ENCODE measurements at places on chromosomes 5 and 9.
A peak's percentile ranks its signal among the peaks of the same experiment; 100 is the strongest.

- DNase-seq: no peak
Observed at GRCh38 chr5:27325513-27325912, 287.1 kb upstream of the CDH9 start.

GRCh38 chr5:67588389-67588788 is 391.8 kb upstream of the CD180 start:
- DNase-seq: no peak

- DNase-seq: no peak
Observed at GRCh38 chr5:51488803-51489642, 105.8 kb downstream of the ISL1 start.

DNA sequence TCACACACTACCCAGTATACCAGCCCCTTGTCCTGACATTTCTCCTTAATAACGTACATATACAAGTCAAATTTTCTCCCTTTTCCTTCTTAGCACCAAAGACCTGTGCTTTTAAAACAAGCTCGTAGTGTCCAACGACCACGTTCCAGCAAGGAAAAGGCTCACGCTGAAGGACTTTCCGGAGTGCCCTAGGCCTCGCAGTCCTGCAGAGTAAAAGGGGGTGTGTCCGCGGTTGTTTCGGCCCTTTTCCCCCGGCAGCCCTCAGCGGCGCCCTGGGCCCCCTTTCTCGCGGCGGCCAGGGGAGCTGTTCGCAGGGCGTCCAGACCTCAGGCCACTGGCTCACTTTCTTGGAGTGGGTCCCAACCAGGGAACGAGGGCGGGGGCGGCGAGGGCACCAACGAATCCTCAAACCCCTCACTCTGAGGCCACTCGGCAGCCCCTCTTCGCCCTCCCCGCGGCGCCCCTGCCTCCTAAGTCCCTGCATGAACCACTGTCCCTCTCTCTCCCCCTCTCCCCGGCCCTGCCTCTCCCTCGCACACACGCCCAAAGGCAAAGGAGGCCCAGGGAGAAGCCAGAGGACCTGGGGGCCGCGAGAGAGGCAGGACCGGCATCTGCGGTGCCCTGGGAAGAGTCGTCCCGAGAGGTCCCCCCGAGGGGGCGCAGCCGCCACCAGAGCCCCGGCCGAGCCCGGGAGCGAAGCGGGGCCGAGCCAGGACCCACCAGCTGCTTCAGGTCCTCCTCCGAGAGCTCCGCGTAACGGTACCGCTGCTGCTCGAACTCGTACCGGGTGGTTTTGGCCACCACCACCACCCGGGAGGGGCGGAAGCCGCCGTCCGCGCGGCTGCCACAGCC is 720 bp downstream of the NADK2 start:
- DNase-seq: peak; percentile 56

DNA sequence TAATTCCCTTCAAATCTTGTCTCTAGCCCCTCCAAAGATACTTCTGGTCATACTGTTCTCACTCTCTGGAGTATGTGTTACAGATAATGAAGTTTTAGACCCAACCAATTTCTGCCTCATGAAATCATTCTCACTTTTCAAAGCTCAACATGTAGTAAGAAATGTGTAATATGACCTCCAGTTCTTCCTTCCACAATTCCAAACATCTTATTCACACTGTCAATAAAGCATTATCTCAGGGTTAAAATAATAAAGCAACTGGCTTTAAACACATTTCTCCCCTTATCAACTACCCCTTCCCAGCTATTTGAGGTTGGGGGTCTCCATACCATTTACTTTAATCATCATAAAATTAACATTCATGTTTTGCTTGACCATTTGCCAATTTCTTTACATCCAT is 654.1 kb downstream of the RAB3C start:
- no peak for DNase-seq
